ENCODE measurements at places on chromosomes 12 and 14.
A peak's percentile ranks its signal among the peaks of the same experiment; 100 is the strongest.

GRCh38 chr14:56156096-56156495, 37.9 kb downstream of the PELI2 start:
- DNase-seq, result no peak

DNA sequence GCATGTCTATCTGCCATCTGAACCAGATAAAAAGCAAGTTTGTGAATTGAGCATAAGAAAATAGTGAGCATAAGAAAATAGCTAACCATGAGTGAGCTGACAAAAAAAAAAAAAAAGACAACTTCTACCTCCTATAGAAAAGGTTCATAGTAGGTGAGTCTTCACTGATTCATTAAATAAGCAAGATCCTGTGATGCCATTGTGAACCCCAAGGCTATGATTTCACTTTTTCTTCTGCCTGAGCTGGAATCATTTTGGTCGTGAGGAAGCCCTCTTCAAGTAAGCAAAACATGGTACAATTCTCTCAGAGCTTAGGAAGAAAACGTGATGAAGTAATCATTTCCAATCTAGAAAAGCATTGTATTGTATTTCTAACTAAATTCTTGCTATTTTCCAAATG, 1.2 kb downstream of the PIK3C2G start:
- no peak for DNase-seq

DNA sequence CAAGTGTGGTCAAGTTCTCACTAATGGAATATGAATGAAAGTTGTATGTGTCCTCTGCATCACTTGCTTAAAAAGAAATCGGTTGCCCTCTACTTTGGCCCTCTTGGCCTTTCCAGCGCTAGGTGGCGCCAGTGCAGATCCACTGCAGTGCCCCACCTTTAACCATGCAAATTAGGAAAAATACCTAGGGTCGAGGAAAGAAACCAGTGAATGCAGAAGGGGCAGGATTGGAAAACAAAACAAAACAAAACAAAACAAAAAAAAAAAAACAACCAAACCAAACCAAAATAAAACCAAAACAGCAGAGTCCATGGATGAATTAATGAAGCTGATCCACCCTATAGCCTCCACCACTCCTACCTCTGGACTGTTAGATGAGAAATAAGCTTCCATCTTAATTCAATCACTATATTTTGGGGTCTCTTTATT, 12.9 kb upstream of the NEMF start:
- peak; percentile 31 for DNase-seq

DNA sequence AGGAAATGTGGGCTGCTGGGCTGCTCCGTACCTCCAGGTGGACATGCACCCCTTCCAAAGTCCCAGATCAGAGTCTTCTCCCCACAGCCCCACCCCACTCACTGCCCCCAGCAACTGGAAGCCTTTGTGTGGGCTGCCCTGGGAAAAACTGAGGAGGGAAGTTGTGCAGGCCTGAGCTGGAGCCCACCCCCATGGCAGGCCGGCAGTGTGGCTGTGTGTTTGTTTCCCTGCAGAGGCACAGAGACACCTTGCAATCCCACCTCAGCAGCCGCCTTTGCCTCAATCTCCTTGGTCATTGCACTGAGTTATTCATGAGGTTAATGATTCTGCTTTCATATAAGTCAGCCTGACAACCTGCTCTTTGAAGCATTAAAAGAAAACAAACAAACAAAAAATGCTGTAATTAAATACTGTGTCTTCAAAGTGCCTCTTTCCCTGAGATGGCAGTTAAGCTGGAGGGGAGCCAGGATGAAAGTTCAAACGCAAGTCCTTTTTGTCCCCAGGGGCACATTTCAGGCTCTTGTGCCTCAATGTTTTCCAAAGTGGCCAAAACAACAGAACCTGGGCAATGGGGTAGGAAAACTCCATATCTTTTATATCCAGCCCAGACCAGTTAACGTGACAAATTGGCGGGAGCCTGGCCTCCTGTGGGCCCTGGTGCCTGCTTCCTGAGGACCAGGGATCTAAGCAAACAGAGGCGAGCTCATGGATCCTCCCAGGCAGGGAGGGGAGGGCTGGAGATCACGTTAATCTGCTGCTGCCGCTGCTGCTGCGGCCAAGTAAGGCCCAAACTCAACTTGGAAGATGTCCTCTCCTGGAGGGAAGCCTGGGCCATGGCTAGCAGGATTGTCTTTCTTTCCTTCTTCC, 51.9 kb upstream of the TSPAN11 start:
- DNase-seq, result peak; percentile 96

DNA sequence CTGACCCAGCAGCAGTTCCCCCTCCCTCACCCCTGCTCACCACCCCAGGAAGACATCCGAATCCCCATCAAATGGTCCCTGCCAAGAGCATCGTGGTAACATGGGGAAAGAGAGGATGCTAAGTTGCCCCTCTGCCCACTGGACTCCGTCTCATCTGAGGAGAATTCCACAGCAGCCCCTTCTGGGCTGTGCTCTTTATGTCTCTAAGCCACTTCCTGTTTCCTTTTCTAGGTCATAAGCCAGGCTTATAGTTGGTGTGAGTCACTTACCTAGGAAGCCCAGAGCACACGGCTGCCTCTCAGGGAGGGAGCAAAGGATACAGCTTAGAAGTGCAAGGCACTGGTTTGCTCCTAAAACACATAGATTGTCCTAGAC, 76.0 kb downstream of the VCPKMT start:
- DNase-seq, result no peak

- no peak for DNase-seq
These were observed 845 bp downstream of the GIT2 start for GRCh38 chr12:109995361-109995685.

DNA sequence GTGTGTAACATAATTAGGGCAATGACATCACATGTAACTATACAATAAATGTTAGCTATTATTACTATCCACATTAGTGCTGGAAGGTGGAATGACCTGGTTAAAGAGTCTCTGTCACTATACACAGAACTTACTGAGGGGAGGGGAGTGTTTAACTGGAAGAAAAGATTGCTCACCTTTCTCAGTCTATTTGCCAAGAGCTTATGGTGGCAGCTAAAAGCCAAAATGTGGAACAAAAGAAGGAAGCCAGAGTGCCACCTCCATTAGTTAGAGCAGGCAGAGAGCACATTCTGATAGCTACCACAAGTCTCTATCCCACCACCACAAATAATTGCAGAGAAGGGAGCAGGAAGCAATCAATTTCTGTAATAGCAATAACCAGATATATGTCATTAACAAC, 124.4 kb downstream of the MED13L start:
- no peak for DNase-seq

- peak; percentile 87 for DNase-seq
These were observed 403.1 kb downstream of the C12orf75 start for GRCh38 chr12:105733579-105733978.

DNA sequence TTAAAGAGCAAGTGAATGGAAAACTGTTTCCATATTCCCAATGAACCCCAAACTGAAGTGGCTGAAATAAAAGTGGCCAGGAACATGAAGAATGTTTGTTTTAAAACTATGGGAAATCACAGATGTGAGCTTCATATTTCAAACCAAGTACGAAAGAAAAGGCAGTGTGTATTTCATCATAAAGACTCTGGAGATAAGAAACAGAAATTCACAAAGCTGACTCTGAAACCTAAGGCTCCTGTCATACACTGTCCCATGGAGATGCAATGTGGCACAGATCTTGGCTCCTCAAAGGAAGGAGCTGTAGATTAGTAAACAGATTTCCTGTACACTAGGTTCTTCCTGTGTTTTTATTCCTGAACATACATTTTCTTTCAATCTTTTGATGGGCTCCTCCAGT, 304.4 kb downstream of the MED13L start:
- no peak for DNase-seq

DNA sequence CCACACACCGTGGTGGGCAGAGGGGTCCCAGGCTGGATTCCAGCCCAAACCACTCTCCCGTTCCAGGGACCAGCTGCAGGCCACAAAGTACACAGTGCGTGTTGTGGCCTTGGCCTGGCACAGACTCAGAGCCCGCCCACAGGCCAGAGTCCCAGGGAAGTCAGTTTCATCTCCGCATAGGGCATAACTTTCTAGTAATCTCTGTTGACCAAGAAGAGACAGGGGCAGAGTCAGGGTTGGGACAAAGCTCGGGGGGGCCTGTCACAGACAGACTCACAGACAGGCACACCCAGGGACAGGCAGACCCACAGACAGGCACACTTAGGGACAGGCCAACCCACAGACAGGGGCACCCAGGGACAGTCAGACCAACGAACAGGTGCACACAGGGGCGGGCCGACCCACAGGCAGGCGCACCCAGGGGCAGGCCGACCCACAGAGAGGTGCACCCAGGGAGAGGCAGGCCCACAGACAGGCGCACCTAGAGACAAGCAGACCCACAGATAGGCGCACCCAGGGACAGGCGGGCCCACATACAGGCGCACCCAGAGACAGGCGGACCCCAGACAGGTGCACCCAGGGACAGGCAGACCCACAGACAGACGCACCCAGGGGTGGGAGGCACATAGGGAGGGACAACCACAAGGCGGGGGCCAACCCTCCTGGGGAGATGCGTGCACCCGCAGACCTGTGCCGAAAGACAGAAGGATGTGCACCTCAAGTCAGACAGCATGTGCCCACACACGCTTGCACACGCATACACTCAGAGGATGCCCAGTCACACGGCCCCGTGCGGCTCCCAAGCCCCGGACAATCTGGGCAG, 323.3 kb upstream of the RTL1 start:
- DNase-seq, result no peak

GRCh38 chr14:74314576-74314975, 11.8 kb upstream of the ABCD4 start:
- DNase-seq, result no peak
